Upper lobe of right lung (tissue), 1 donor: ENCODE measurements at places on chromosomes 16 and 17. TPM values are rescaled to one million over a fixed set of nuclear protein-coding genes. Genes with fewer than 3 reads are reported as not detected.

GRCh38 chr17:57928928-57929327 lies 26.3 kb downstream of the CUEDC1 start:
- no peak overlapping the region for H3K27ac ChIP-seq
- H3K4me3 ChIP-seq, result no peak overlapping the region
- H3K4me1 ChIP-seq, result peaks cover 44% of the 10 kb centered on the region
- DNase-seq, result no peak
- no peaks in the 10 kb centered on the region for H3K27me3 ChIP-seq

GRCh38 chr17:35879773-35880654 lies at the start of gene CCL5:
TSS of gene CCL5 (minus strand) at chr17:35880360.
- peak within 1 kb of the TSS; percentile 32 for H3K4me3 ChIP-seq
- H3K4me1 ChIP-seq, result no peaks in the 10 kb centered on the region

GRCh38 chr17:33369876-33370275 lies 76.8 kb upstream of the ASIC2 start:
- no peaks in the 10 kb centered on the region for H3K27me3 ChIP-seq
- no peaks in the 10 kb centered on the region for H3K36me3 ChIP-seq
- no peak overlapping the region for H3K4me3 ChIP-seq
- H3K4me1 ChIP-seq, result no peaks in the 10 kb centered on the region
- H3K27ac ChIP-seq, result no peak overlapping the region

GRCh38 chr17:80169784-80170500 lies at the start of gene CARD14:
TSS of gene CARD14 (plus strand) at chr17:80170030. CDS start at chr17:80181439, 11,409 bp downstream.
- no peaks in the 10 kb centered on the region for H3K4me1 ChIP-seq
- H3K36me3 ChIP-seq, result no peaks in the 10 kb centered on the region
- no peak within 1 kb of the TSS for H3K27ac ChIP-seq
- no peaks in the 10 kb centered on the region for H3K27me3 ChIP-seq
- no peak within 1 kb of the TSS for H3K4me3 ChIP-seq

DNA sequence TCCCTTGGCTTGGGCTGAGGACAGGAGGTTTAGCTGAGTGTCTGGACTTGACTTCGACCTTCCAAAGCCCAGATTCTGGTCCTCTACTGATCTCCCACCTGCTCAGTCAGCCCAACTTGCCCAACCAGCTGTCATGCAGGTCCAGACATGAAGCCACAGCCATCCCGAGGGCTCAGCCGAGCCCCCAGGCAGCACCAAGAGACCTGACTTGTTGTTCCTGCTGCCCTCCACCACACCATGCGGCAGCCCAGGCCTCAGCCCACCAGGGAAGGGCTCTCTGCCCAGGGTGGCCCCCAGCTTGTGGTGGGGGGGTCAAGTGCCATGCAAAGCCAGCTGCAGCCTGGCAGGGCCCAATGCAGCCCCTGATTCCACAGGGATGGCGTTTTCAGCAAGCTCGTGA lies 17.2 kb upstream of the CACNG4 start:
- H3K4me3 ChIP-seq, result no peak overlapping the region
- H3K4me1 ChIP-seq, result no peaks in the 10 kb centered on the region
- peak; percentile 48 for DNase-seq
- no peaks in the 10 kb centered on the region for H3K36me3 ChIP-seq
- H3K27ac ChIP-seq, result no peak overlapping the region

Gene HNF1B
- total RNA-seq, result 19.8 TPM

Gene SRP68
- 74.9 TPM for total RNA-seq

Gene CDK3
- 9.6 TPM for total RNA-seq

Gene CAPNS2
- 0.67 TPM for total RNA-seq

Gene TAX1BP3
- total RNA-seq, result 108 TPM
